NAMALWA (cell line): ENCODE measurements at places on chromosomes 11 and 22.

DNA sequence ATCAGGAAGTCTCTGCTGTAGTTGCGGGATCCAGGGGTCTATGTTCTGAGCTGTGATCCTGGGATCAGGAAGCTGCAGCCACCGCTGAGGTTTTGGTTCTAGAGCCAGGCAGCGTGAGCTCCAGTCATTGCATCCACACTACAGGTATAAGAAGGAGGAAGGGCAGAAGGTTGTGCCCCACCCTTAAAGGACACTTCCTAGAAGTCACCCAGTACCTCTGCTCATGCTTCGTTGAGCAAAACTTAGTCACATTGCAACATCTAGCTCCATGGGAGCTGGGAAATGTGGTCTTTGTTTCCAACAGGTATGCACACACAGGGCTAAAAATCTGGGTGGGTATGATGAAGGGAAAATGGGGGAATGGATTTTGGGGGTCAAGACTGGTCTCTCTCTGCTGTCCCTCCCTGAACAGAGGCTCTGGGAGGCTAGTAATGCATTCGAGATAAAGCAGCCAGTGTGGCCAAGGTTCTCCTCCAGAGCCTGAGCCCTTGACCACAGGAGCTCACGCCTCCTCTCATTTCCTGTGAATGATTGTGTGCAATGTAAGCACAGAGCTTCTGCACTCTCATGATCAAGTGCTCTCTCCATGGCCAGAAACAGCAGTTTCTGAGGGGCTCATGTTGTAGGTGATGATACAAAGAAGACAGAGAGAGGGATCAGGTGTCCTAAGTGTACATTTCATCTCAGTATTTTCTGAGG lies 86.8 kb upstream of the OR4B1 start:
- no peak for DNase-seq

DNA sequence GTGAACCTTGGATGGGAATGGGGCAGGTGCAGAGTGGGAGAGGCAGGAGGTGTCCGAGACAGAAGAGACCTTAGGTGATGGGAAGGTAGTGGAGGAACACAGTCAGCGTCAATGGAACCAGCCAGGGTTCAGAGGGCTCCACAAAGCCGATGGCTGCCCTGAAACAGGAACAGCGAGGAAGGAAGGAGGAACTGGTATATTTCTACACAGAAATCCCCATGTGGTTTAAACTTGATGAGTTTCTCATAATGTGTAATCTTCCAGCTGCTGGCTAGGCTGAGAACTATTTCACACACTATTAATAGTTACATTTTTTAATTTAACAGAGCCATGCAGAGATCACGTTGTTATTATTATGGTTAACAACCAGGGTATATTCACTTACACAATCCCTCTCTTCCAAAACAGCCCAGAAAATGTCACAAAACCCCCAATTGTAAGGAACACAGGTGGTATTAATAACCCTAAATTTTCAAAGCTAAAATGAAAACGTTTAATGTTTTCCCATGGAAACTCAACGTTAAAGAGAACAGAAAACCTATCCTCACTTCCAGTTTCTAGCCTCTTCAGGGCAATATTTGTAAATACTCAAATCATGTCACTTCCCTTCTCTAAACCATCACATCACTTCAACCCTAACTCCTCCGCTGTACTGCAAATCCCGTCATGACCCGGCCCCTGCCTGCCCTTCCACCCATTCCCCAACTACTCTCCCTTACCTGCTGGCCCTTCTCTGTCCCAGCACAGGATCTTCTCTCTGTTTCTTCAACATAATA lies 74.5 kb upstream of the ARFGAP3 start:
- DNase-seq: peak; percentile 71

DNA sequence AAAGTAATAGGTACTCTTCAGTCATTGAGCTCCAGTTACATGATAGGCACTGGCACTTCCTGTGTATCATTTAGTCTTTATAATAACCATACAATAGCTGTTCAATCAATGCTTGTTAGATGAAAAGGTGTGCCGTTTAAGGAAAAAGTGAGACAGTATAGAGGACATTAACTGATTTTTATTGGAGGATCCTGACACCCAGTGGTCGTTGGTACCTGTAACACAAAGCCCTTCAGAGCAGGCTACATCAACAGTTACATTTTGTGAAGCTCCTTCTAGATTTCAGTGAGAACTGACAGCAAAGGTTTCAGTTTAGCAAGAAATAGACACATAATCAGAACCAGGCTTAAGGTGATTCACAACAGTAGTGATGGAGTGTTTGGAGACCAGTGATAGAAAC lies 44.2 kb downstream of the CCDC81 start:
- peak; percentile 12 for DNase-seq

- DNase-seq: no peak
Observed at GRCh38 chr11:91773090-91773489, 451.5 kb upstream of the FAT3 start.

GRCh38 chr11:21066030-21066429 lies 396.6 kb downstream of the NELL1 start:
- no peak for DNase-seq
